ENCODE measurements at places on chromosomes 5 and 9.
A peak's percentile ranks its signal among the peaks of the same experiment; 100 is the strongest.

DNA sequence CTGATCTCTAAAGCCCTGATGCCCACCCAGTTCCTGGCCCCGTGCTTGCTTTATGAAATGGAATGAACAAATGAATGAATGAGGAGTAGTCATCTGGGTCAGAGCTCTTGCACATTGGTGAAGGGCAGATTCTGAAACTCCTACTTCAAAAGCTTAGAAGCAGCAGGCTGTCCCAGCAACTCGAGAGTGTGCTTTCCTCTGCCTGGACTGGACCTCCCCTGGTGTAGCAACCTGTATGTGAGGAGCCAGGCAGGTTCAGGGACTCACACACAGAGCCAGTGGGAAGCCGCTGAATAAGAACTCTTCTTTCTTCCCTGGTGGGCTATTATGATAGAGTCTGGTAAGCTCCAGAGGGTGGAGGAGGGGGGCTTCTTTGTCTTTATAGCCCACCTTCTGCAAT is 396.4 kb downstream of the CDK5RAP2 start:
- no peak for DNase-seq

DNA sequence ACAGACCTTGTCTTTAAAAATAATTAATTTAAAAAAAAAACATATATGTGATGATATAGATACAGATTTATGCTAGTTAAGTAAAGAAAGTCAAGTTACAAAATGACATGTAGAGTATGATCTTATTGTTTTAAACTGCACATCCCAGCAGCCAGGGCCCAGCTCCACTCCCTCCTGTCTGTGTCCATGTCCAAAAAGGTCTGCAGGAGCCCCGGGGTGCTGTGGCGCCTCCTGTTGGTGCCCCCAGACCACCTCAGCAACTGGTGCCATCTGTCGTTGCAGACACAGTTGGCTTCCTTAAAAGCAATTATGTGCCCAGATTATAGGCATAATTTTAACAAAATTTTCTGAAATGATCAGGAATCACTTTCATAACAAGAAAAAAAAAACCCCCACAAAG is 33.3 kb downstream of the IPPK start:
- no peak for DNase-seq

DNA sequence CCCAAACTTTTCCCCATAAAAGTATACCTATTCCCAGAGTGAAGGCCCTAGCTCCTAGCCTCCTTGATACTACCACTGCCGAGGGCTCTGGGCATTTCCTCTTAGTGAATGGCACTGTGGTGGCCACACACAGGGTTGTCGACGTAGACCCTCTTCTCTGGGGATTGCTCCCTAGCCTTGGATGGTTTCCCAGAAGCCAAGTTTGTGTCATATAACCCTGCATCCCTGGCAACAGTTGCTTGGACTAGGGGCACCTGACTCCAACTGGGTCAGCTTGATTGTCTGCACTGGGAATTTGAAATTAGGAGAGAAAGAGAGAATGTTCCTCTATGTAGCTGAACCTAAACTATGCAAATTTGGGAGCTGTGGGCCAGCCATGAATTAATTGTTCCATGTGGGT is 32.3 kb upstream of the KIF2A start:
- DNase-seq: no peak

GRCh38 chr5:158814521-158814920 is 285.2 kb downstream of the EBF1 start:
- no peak for DNase-seq

DNA sequence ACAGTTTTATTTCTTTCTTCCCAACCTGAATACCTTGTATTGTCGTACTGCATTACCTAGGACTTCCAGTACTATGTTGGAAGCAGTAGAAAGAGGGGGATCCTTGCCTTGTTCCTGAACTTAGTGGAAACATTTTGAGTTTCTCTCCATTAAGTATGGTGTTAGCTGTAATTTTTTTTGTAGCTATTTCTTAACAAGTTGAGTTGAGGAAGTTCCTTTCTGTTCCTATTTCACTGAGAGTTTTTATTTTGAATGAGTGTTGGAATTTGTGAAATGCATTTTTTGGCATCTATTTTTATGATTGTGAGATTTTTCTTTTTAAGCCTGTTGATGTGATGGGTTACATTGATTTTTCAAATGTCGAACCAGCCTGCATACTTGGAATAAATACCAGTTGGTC is 49.0 kb downstream of the FSD1L start:
- no peak for DNase-seq

GRCh38 chr9:120733190-120733589 is 18.9 kb upstream of the MEGF9 start:
- no peak for DNase-seq

GRCh38 chr9:109725460-109725859 is 54.5 kb upstream of the PALM2AKAP2 start:
- DNase-seq: no peak

GRCh38 chr5:155905364-155905763 is 421.6 kb upstream of the SGCD start:
- DNase-seq: no peak

GRCh38 chr5:88226881-88227450 is 41.7 kb downstream of the TMEM161B start:
- no peak for DNase-seq

DNA sequence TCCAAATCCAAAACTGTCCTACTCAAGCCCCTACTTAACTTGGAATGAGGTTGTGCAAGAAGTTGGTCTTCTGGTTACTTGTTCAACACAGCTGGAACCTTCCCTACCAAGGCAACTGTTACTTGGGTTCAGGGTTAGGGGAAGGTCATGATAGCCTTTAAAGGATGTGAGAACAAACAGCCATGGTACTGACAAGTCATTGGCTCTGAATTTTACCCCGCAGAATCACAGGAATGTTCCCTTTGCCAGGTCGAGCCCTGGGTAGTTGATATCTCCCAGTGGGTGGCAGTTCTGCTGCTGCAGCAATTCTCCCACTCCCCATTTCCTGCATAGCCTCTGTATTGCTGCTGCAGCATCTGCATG is 396.1 kb upstream of the MPDZ start:
- no peak for DNase-seq

- DNase-seq: no peak
Measured at GRCh38 chr5:72662936-72663335, 153.5 kb upstream of the TNPO1 start.

- DNase-seq: no peak
Measured at GRCh38 chr9:77750284-77750683, 102.2 kb upstream of the GNA14 start.

- DNase-seq: no peak
Measured at GRCh38 chr5:127444171-127444570, 73.3 kb upstream of the PRRC1 start.

- no peak for DNase-seq
Measured at GRCh38 chr9:18499980-18500379, 26.0 kb downstream of the ADAMTSL1 start.

GRCh38 chr9:109440117-109440515 is 58.0 kb downstream of the PTPN3 start:
- DNase-seq: no peak

- no peak for DNase-seq
Measured at GRCh38 chr9:12740845-12741244, 34.0 kb upstream of the LURAP1L start.

DNA sequence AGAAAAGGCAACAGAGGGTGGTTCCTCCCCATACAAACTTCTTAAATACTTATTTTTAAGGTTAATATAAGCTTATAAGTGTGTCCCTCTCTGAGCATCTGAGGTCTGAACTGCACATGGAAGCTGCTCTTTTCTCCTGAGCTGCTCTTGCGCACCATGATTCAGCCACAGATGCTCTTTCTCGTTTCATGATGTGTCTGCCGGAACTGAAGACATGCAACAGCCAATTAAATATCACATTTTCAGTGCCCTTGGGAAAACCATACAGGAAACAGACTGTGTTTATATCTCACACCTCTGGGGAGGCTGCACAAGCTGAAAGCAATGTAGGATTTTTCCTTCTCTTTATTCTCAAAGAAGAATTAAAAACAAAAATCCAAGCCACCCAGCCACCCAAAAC is 96.8 kb upstream of the NREP start:
- no peak for DNase-seq

DNA sequence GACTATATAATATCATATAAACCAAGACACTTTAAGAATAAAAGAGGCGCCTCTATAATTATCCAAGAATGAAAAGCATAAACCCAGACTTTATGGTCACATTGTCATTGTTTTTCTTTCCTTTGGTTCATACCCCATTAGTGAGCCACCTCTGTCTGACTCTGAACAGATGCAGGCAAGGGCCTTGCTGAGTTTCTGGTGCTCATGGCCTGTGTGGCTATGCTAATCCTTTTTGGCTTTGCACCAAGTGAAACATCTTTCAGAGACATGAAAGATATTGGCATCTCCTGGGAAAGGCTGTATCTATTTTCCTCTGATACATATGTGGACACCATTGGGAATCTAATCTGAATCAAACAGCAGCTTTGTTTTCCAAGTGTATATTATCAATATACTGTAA is 222.5 kb downstream of the CHSY3 start:
- no peak for DNase-seq

DNA sequence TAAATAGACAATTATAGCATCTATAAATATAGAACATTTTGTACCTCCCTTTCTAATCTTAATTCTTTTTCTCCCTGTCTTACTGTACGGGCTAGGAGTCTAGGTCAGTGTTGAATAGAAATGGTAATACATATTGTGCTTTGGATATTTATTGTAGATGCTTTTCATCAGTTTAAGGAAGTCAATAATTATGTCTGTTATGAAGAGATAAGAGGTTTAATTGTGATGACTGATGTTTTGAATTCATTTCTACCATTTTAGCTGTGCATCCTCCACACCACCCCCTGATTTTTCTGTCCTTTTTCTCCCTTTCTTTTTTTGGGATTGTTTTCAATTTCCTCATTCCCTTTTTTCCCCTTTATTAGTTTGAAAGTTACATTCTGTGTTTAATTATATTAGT is 95.8 kb downstream of the DOCK2 start:
- no peak for DNase-seq

GRCh38 chr5:34735491-34736426 is 79.6 kb downstream of the RAI14 start:
- DNase-seq: no peak

GRCh38 chr5:140145818-140146522 is 20.2 kb downstream of the IGIP start:
- DNase-seq: peak; percentile 56

GRCh38 chr9:111038331-111039230 is at the start of gene LPAR1:
Gene LPAR1, minus strand, starts transcription at chr9:111038470. Its CDS starts 66,353 bp downstream, at chr9:110972117.
- DNase-seq: no peak

- DNase-seq: no peak
Measured at GRCh38 chr9:134730011-134730760, 88.6 kb downstream of the COL5A1 start.

DNA sequence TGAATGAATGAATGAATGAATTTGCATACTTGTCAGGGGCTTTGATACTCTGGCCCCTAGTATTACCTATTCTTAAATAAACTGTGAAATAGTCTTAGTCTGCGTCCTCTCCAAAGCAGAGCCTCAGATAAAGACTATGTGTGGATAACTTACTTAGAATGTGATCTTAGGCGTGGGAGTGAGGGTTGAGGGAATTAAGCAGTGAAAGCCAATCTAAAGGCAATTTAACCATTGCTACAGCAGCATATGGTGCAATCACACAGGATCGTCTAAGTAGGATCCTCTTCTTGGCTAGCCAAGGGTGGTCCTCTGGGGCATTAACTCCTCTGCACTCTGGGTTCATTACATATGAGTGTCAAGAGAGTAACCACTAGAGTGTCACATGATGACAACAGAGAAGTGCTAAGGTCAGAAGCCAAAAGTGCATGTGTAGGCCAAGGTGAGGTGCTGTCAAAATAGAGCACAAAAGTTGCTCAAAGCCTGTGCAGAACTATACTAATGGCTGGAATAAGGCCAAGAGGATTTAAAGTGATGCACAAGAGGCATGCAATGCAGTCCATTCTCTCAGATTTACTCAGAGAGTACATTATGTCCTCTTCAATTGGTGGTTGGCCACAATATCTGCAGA is 274.4 kb upstream of the SEMA6A start:
- DNase-seq: no peak

DNA sequence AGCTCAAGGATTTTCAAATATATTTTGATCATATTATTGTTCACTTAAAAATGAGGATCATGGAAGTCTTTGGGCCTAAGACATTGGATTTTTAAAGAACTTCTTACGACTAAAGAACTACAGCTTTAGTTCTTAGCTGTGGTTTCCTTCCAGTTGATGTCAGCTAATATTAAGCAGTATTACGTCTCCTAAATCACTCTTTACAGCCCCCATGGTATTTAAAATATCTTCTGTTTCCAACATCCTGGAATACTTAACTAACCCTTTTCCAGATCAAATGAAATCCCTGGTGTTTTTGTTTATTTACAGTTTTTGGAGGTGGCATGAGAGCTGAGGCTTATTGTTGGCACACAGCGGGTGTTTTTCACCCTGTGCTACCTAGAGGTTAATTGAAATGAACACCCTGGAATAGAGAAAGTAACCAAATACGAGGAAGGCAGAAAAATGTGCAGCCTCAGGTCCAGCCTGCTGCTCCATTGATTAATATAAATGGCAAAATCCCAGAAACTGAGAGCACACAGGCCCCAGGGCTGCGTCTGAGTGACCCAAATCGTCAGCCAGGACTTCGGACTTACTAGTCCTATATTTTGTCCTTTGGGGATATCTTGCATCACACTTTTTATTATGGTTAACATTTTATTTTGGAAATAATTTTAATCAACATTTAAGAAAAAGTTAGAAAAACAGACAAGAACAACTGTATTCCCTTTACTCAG is 52.3 kb upstream of the ICE1 start:
- no peak for DNase-seq

- DNase-seq: no peak
Measured at GRCh38 chr5:80926979-80927656, 33.0 kb upstream of the RASGRF2 start.

- DNase-seq: no peak
Measured at GRCh38 chr9:36332006-36332405, 68.1 kb downstream of the RNF38 start.

- DNase-seq: no peak
Measured at GRCh38 chr5:174284873-174285272, 239.4 kb downstream of the NSG2 start.

DNA sequence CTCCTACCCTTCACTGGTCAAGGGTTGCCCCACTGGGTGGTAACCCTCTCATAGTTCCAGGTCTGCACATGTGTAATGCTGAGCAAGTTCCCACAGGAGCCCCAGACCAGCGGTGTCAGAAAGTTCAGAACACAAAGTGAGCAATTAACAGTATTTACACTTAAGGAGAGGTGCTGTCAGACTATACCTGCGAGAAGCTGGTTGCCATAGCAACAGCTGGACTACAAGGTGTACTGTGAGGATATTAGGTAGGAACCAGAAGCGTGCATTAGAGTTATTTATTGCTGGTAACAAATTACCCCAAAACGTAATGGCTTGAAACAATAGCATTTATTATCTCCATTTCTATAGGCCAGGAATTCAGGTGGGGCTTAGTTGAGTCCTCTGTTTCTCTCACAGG is 317.0 kb upstream of the RPS23 start:
- DNase-seq: no peak

GRCh38 chr9:131620764-131621520 is 75.6 kb downstream of the PRRT1B start:
- no peak for DNase-seq

DNA sequence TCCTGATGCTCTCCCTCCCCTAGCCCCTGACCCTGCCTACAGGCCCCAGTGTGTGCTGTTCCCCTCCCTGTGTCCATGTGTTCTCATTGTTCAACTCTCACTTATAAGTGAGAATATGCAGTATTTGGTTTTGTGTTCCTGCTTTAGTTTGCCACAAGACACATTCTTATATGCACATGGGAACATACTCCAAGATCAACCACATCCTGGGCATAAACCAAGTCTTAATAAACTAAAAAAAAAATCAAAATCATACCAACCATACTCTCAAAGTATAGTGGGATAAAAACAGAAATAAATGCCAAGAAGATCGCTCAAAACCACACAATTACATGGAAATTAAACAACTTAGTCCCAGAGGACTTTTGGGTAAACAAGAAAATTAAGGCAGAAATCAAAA is 11.2 kb upstream of the ZCCHC9 start:
- no peak for DNase-seq

Data from CD4-positive, alpha-beta T cell treated with Interleukin-12 subunit alpha and Interleukin-12 subunit beta, for 1 hour (primary cell).